ENCODE measurements at places on chromosomes 3 and 15.

GRCh38 chr3:57130571-57131209 is 34.5 kb downstream of the IL17RD start:
- no peak for DNase-seq

DNA sequence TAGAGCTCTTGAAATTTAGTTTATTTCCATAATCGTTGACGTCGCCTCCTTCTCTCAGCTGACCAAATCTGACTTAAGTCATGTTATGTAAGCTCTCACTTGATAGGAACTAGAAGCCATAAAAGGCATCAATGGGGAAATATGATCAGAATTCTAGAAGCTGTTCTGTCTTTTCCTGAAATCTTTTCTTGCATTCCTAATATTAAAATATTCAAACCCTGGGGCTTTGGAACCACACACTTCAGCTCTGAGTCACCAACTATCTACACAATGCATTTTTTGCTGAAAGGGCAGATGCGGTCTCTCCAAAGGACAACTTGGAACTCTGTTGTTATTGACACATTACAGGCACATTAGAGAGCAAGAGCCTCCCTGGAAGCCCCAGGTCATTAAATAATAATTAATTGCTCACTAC is 91.3 kb downstream of the LARS2 start:
- DNase-seq, result no peak

DNA sequence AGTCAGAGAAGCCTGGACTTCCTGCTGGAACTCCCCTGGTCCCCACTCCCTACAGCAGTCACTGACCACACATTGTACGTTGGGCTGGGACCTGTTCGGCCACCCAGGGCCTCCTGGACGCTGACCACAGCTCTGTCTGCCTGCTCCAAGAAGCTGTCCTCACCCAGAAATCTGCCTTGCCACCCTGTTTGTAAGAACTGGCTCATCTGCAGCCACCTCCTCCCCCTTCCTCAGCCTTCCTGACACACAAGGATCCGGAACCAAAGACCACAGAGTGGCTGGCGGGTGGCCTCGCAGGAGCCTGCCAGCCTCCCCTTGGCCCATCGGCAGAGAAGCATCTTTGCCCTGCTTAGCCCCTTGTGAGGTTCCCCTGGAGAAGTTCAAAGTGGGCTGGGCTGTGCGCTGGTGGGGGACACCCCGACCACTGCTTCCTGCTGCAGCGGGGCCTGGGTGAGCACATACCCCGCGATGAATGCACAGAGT is 91.9 kb downstream of the PCSK6 start:
- no peak for DNase-seq

DNA sequence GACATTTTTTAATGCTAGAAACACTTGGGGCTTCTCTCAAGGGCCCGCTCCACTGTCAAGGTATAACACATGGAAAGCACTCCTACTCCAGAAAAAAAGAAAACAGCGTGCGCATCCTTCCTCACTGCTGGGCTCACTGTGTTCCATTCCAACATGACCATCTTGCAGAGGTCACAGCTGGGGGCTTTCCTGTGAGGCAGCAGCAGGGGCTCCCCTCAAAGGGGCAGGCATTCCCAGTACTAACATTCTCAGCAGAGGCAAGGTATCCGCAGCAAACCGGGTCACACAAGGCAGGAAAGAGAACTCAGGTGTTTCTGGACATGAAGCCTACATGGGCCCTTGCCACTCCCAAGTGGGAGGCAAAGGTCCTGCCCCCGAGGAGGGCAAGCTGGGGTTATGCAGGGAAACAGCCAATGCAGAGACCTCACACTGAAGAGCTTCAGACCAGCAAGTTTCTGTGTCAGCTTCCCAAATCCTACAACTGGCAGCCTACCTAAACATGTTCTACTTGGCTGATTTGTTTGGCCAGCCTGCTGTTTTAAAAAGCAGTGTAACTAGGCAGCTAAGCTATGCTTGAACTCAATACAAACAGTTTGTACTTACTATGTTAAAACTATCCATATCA is 6.4 kb downstream of the BDH1 start:
- no peak for DNase-seq

DNA sequence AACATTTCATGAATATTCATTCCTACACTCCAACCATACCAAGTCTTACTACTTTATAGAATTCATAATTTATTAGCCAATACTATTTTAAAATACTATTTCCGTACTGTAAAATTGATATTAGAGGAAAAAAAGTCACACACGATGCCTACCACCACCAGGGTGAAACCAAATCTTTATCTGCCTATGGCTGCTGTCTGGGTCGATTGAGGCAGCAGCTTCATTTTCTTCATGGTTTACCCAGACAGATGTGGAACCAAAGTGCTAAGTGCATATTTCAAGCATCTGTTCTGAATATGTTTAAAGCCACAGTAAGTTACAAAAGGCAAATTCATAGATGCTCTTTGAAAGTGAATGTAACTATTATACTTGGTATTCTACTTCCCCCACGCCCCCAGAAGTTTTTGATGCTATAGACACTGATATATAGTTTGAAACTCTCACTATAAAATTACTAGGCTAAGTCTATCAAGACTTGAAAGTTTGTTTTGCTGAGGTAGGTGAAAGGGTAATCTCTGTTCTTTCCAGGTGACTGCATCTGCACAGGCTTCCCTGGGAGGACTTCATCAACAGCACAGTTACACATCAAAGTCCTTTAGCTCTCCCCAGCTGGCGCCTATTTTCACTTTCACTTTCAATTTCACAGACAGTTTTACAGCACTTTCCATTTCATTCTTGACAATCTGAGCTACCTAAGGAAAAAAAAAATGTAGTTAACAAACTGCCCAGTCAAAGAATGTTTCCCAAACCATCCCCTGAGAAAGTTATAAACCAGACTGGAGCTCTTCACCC is 113.9 kb downstream of the POLQ start:
- peak; percentile 39 for DNase-seq

DNA sequence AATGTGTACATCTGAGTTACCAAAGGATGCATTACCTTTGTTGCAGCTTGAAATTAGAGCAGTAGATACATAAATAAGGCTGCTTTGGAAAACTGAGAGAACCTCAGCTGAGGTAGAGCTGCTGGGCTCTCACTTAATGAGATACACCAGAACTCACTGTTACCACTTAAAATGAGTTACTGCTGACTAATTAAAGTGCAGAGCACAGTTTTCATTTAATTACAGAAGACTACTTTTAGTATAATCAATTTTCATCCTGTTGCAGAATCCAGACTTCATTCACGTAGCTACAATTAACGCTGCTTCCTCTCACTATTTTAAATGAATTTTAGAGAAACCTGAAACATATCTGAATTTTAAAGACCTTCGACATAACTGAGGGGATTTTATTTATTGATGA is 169.5 kb downstream of the USP13 start:
- no peak for DNase-seq

DNA sequence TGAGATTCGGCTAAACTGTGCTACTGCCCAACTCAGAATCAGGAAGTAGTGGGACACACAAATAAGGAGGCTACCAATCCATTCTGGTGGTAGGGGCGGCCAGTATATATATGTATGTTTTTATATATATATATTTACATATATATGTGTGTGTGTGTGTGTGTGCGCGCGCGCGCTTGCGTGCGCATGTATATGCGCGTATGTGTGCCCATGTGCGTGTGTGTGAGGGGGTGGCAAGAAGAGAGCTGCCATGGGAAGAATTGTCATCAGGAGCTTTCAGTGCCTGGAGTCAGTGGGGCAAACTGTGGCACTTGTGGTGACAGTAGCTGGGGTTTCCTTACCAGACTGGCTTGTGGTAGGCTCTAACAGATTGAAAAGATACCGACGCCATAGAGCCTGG is 26.5 kb downstream of the GXYLT2 start:
- no peak for DNase-seq

GRCh38 chr3:51282931-51283330 is 102.2 kb upstream of the MANF start:
- DNase-seq, result no peak

DNA sequence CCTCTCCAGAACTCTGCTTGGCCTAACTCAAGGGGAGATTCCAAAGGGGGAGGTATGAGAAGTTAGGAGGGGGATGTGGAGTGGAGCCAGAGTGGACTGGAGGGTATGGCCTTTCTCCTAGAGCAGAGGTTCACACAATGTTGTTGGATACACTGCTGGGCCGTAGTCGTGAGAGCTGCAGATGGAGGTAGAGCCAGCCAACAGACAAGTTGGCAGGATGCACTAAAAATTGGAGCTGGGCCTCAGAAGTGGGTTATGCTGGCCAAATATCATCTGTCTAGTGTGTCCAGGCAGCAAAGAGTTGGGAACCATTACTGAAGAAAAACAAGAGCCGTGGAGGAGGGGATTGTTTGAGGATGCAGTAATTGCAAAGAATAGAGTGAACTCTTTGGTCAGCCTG is 27.7 kb upstream of the LRRFIP2 start:
- no peak for DNase-seq

DNA sequence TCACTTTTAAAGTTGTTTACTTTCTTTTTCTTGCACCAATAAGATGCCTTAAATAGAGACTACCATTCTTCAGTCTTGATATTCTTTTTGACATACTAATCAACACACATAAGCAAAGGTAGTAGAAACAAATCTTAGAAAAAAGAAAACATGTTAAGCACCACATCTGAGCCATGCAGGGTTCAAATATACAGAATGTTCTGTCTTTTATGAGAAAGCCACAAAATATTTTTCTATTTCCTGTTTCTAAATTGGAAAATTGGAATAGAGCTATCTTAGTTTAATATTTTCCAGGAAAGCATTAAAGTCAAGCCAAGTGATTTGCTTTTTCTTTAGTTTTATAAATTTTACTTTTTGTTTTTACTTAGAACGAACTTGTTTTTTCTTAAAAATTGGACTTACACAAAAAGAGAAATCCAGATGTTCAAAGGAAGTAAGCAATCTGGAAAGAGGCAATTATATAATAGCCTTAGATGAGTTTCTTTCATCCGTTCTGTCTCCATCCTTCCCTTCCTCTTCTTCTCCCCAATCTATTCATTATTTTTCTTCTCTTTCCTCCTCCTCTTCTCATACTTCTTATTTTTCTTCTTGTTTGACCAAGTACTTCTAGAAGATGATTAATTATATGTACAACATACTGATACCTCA is 731.7 kb downstream of the SQOR start:
- no peak for DNase-seq

DNA sequence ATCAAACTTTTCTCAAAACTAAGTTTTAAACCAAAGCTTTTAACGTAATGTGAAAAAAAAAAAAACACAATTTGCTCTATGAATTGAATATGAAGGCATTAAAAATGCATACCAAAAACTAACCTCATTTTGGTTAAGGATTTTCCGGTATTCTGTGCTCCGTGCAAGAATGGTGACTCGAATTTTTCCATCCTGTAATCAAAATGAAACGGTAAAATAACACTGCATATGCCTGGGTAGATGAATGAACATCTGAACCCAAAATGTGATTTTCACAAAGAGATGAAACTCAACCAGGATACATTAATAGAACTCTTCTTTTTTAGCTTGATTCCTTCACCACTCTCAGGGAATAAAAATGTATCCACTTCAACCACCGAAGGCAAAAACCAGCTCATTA is 26.2 kb downstream of the EOGT start:
- DNase-seq, result no peak

GRCh38 chr15:58931987-58932588 is 1.4 kb downstream of the SLTM start:
- no peak for DNase-seq

- no peak for DNase-seq
These were observed 855.9 kb downstream of the MCTP2 start for GRCh38 chr15:95087253-95087609.

DNA sequence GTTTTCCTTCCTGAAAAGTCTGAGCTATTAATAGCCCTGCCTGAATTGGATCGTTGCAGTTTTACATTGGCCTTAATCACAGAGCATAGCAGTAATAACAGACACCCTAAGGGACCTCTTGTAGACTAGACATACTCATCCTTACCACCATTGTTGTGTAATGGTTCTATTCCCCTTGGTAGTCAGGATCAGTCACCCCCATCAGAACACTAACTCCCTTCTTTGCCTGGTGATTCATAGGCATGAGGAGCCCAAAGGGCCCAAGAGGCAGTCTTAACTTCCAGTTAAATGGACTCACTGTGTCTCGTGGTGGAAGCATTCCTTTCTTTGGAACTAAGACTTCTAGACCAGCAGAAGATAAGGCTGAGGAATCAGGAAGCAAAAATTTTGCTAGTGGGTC is 20.2 kb downstream of the CGGBP1 start:
- no peak for DNase-seq

DNA sequence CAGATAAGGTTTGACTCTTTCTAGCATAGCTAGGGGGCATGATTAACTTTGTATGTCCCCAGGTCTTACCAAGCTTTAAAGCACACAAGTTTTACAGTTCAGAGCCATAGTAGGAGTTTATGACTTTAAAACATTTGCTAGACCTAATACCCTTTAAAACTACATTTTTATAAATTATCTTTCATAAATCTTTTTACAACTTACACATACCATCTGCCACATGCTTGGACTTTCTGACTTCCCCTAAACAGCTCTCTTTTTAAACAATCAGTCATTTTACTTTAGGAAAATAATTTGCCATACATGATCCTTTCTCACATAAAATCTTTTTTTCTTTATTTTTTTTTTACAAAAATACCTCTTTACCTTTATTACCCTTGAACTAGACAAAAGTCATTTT is 735.3 kb upstream of the CADM2 start:
- no peak for DNase-seq

GRCh38 chr3:146101538-146101937 is 59.4 kb downstream of the PLOD2 start:
- DNase-seq, result no peak

DNA sequence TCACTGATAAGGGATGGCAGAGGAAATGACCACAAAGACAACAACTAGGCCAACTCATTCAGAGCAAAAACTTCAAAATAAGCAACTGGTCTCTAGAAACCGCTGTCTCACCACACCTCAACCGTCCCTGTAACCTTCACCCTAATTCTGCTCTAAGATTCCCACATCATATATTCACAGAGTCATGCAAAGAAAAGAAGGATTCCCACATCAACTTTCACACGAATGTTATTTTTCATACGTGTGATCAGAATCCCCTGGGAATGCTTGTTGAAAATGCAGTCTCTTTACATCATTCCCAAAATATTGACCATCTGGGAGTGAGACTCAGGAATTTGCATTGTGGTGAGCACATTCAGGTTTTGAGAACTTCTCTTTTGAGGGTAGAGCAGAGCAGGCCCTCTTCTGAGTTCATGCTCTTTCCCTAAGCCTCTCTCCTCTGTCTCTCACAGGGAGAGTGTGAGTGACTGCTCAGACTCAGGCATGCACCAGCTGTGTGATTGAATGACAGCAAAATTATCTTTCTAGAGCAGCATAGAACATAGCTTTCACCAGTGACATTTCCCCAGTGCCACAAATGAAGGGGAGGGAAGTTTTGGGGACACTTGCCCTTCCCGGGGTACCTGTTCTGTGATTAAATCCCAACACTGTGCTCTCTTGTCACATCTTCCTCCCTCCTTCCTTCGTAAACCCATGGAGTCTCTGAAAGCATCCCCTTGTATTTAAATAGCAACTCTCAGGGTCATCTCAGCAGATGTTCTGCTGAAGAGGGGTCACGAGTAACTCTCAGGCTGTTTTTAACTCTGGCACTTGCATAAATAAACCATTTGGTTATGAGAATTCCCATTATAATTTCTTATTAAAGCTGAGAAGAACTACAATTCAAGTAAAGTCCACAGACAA is 170.9 kb downstream of the PLCL2 start:
- no peak for DNase-seq

GRCh38 chr3:3113042-3113709 is 3.0 kb upstream of the IL5RA start:
- no peak for DNase-seq

All from stimulated activated CD4-positive, alpha-beta T cell treated with anti-CD3 and anti-CD28 coated beads, Interleukin-15, amount 100 ng/mL, for 24 hours (primary cell).